ENCODE measurements at places on chromosomes 13 and 19.
A peak's percentile ranks its signal among the peaks of the same experiment; 100 is the strongest.

- DNase-seq, result no peak
These were observed 38.7 kb downstream of the SOHLH2 start for GRCh38 chr13:36175621-36176020.

DNA sequence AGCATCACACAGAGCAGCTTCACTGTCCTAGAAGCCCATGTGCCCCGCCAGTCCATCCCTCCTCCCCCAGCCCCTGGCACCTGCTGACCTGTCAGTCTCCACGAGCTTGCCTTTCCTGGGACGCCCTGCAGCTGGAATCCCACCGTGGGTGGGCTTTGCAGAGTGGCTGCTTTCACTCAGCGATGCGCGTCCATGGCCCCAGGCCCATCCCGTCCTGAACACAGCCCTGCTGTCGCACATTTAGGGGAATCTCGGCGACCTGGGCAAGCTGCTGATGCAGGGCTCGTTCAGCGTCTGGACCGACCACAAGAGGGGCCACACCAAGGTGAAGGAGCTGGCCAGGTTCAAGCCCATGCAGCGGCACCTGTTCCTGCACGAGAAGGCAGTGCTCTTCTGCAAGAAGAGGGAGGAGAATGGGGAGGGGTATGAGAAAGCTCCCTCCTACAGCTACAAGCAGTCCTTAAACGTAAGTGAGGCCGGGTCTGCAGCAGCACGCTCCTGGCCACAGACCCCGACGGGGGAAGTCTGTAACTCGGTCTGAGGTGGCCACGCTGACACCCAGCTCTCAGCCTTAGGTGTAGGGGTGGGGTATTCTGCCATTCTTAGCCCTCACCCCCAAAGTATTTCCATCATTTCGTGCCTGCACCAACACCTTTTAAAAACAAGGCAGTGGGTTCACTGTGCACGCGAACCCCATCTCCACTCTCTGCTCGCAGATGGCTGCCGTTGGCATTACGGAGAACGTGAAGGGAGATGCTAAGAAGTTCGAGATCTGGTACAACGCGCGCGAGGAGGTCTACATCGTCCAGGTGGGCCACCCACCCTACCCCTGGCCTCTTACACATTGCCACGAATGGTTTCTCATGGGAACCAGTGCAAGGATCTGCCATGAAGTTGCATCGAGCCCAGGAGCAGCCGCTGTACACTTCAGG, 18.3 kb upstream of the F7 start:
- DNase-seq, result no peak

DNA sequence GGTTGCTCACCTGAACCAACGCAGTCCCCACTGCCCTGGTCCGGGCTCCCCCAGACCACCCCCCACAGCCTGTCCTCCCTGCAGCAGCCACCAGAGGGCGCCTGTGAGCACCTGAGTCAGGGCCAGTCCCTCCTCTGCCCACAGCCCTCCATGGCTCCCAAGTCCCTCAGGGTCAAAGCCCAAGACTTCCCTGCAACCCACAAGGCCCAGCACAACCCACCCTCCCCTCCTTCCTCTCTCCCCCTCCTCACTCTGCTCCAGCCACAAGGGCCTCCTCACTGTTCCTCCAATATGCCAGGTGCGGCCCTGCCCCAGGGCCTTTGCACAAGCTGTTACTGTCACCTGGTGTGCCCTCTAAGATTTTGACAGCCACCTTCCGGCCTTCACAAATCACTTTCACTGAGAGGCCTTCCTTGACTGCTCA, 10.9 kb downstream of the GNA15 start:
- DNase-seq, result no peak

DNA sequence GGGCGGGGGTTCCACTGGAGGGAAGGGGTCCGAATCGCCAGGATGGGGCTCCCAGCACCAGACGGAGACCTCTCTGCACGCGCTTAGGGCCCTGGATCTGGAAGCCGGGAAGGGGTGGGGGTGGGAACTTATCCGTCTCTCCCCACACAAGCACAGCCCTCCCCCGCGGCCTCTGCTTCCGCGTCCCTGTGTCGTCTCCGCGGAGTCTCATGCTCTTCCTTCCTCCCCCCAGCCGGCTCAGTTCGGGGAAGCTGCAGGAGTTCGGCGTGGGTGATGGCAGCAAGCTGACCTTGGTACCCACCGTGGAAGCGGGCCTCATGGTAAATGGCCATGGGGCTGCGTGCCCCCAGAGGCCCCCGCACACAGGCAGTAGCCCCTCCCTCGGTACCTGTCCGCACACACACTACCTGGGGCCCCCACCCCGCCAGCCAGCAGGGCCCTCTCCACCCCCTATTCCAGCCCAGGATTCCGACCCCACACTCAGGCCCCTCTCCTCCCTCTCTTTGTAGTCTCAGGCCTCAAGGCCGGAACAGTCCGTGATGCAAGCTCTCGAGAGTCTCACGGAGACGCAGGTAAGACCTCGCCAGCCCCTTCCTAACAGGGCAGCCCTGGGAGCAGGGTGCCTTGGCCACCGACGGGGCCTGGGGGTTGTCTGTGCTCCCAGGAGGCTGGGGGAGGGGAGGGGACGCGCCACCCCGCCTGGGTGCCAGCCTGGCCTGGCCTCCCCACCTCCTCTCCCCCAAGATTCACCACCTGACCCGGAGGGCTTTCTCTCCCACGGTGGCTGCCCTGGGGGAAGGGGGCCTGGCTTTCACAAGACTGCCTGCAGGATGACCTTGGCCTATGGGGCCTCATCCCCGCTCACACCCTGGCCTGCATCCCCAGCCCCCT, 3.2 kb downstream of the MIDN start:
- peak; percentile 81 for DNase-seq

DNA sequence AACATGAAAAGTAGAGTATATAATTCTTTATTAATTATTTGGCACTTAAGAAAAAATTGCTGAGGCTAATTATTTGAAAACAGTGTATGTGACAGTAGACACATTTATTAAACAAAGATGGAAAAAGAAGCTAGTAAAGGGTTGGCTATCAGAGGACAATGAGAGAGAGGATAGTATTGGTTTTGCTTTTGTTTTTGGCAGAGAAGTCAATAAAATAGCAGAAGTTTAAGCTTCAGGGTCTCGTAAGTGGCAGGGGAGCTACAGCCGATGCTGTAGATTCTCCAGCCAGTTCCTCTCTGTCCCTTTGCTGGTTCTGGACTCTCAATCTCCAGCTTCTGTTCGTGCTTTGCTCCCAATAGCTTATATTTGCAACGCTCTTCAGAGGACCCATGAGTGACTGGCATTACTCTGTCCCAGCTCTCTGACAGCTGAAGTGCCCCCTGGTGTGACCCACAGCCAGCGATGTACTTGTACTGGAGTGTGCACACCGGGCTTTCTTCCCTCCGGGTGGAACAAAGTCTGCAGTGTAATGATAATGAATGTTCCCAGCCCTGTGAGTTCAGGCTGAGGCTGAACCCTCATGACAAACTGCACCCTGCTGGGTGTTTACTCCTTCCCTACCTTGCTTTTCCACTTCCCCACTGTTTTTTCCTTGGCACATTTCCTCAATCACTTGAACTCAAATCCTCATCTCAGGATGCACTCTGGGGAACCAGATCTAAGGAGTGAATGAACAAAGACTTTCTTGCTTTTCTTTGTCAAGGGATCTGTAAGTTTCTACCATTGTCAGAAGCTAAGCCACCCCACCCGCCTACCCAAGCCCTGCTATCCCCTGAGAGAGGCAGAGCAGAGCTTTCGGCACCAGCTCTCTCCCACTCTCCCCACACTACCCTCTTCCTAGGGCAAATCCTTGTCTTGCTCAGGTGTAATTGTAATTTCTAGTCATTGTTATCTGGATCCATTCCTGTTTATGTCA, 254.8 kb downstream of the LHFPL6 start:
- no peak for DNase-seq

GRCh38 chr13:91308299-91308698, 39.2 kb upstream of the MIR17HG start:
- no peak for DNase-seq

GRCh38 chr19:29448046-29448445, 77.7 kb upstream of the VSTM2B start:
- DNase-seq, result no peak

- DNase-seq, result no peak
These were observed 163.6 kb upstream of the ZNF536 start for GRCh38 chr19:30208436-30209060.

DNA sequence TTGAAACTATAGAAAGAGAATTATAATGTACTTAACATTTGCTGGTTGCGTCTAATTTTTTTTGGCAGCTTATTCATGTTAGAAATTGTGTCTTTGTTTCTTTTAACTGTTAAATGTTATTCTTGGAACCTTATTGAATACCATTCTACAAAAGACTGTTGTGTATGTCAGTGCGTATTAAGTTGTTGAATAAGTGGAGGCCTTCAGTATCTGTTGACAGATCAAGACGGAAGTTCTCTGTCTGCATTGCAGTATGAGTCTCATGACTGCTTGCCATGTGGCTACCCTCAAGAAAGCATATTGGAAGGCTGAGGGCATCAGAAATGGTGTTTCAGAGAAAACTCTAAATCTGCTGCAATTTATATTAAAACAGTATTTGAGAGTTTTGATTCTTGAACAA, 8.5 kb downstream of the UBA2 start:
- peak; percentile 50 for DNase-seq

GRCh38 chr13:72104656-72105180, 237.7 kb upstream of the DACH1 start:
- peak; percentile 70 for DNase-seq

- no peak for DNase-seq
These were observed 808 bp downstream of the SLITRK5 start for GRCh38 chr13:87671753-87672605.

DNA sequence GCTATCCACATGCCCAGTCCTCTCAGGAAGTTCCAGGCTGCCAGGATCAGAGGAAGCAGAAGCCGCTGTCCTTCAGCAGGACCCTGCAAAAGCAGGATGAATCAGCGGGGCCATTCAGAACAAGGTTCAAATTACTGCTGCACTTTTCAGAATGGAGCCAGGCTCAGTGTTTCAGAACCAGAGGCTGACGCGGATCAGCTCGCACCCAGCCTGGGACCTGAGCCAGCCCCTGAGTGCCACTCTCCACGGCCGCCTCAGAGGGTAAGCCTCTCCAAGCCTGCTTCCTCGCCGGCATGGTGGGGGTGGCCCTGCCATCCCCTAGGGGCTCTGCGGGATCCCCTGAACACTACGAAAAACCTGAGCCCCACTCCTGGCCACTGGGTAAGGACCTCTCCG, 24.7 kb downstream of the RASA3 start:
- peak; percentile 87 for DNase-seq

DNA sequence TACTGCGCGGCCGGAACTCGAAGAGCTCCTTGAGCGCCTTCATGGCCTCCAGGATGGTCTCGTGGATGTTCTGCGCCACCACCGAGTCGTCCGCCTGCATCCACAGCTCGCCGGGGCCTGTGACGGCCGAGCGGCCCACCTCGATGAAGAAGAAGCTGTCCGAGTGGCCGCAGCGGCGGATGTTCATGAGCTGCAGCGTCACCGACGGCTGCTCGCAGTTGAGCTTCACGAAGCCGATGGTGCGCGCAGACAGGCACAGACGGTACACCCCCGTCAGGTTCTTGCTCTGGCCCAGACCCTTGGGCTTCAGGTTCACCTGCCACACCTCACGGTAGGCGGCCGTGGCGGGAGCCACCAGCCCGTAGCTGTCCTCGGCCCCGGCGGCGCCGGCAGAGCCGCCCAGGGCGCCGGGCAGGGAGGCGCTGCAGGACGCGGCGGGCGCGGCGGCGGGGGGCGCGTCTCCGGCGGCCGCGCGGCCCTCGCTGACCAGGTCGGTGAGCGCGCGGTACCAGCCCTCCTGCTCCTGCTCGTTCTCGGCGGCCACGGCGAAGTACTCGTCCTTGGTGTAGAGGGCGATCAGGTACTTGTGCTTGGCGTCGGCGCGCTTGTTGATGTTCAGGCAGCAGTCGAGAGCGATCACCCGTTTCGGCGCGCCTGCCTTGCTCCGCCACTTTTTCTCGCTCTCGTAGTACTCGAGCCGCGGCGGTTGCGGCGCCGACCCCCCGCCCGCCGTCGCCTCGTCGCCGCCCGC, 1.1 kb downstream of the IRS2 start:
- peak; percentile 84 for DNase-seq

DNA sequence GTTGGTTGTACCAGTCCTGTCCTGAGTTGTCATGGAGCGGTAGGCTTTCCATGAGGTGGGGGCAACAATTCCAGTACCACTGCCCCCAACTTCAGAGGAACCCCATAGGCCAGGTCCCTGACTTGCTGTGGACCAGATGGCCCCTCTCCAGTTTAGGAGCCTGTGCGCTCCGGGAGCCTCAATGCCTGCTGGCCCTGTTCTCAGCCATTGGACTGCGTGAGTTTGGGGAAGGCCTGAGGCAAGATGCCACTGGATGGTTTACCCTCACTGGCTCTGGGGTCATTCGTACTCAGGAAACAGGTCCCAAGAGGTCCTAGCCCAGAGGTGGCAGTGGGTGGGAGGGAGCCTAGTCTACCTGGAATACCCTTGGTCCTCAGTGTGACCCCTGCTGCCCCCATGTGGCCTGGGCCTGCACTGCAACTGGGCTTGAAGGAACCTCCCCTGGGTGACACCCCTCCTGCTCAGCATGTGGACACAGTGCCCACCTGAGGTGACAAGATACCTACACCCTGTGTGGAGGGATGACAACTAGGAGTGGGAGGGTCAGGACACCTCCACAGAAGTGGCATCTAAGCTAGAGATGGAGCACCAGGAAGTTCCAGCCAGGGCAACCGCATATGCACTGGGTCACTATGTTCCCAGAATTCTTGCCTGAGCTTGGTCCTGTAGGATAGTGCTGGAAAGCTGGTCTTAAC, 6.0 kb upstream of the PRR19 start:
- no peak for DNase-seq

DNA sequence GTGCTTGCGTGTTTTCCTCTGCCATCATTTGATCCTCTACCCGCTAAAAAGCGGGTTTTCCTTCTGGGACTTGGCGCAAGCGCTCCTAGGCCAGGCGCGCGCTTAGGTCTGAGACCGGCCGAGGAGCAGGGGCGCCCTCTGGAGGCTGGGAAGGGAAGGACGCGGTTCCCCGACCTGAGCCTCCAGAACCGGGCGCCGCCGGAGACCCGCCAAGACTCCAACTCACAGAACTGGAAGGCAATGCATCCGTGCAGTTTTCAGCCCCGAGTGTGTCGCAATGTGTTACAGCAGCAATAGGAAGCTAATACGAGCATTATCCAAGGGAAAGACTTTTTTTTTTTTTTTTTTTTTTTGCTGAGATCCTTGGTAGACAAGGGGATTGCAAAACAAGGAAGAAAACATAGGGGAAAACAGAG, 190.9 kb downstream of the COL4A1 start:
- DNase-seq, result peak; percentile 76

- no peak for DNase-seq
These were observed 1.5 kb downstream of the ZNF576 start for GRCh38 chr19:43597876-43598275.

- peak; percentile 85 for DNase-seq
These were observed 620.6 kb downstream of the GPC6 start for GRCh38 chr13:93847162-93847561.

DNA sequence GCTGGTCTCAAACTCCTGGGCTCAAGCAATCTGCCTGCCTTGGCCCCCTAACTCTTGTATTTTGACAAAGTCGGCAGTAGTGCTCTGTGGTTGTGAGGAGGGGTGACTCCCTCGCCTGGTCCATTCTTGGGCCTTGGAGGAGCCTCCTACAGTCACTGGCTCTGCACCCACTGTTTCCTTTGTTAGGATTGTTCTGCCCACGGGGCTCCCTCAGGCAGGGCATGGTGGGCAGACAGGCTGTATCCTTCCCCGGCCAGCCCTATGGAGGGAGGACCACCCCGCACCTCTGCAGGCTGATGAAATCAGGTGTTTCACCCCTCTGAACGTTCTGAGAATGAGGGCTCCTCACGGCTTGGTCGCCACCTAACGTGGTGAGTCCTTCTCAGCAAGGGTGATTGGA, 9.2 kb downstream of the FCAR start:
- no peak for DNase-seq

GRCh38 chr19:34135054-34135800, 37.1 kb upstream of the LSM14A start:
- DNase-seq, result no peak

All from iris pigment epithelial cell (primary cell).